ENCODE measurements at places on chromosomes 6 and 20.

DNA sequence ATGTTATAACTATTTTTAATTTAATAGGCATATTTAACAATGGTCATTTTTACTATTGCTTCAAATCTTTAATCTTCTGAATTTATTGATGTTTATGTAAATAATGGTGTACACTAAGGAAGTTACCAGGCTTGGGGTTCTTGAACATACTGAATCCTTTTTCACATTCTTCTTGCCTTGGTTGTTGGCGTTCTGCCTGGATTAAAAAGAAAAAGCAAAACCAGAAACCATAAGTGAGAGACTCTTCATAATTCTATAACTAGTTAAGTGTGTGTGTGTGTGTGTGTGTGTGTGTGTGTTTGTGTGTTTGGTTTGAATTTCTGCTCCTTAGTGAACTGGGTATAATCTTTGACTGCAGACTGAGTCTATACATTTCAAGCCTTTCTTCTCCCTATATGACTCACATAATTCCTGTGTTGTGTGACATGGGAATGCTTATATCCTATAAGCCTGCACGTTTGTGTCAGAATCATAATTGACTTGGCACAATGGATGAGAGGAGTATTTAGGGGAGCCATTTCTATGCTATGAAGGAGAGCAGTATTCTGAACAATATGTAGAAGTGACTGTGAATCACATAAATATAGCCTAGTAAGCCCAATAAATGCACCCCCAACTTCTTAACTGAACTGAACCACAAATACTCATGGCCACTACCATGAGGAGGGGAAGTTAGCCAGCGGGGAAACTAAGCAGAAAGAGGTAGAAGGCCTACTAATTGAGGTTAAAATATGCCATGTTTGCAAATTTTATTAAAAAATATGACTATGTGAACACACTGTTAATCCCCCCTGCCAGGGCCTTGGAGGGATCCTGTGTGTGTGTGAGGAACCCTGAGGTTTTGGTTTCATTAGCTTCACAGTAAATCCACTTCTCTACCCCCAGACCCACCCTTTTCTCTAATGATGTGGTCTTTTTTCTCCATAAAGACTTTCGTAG lies 425.5 kb downstream of the BCKDHB start:
- no peak for DNase-seq

DNA sequence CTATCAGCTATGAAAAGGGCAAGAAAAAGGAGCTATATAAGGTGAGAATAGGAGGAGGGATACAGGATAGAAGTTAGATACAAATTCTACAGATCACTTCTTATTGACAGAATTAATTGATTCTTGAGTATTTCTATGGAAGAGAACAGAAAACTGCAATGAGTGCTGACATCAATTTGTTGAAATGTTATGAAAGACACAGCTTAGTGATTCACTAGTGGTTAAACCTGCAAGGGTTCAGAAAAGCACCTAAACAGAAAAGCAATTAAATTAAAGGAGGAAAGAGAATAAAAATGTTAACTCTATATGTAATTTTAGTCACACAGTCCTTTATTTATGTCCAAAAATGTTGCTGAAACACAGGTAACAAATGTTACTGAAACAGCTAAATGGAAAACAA lies 254.4 kb upstream of the RUNX2 start:
- no peak for DNase-seq

DNA sequence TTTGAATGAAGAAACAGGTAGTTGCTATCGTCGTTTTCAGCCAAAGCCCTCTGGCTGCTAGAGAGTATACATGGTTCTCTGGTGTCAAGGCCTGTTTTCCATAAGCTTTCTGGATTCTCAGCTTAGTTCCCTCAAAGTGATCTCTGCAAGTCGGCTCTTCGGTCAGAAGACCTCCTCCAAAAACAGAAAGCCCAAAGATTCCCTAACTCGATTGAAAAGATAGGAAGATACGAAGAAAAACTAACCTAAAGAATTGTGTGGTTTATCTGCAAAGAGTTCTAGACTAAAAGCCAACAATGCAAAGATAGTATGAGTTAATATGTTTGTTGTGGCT lies 545 bp upstream of the ASCC3 start:
- no peak for DNase-seq

DNA sequence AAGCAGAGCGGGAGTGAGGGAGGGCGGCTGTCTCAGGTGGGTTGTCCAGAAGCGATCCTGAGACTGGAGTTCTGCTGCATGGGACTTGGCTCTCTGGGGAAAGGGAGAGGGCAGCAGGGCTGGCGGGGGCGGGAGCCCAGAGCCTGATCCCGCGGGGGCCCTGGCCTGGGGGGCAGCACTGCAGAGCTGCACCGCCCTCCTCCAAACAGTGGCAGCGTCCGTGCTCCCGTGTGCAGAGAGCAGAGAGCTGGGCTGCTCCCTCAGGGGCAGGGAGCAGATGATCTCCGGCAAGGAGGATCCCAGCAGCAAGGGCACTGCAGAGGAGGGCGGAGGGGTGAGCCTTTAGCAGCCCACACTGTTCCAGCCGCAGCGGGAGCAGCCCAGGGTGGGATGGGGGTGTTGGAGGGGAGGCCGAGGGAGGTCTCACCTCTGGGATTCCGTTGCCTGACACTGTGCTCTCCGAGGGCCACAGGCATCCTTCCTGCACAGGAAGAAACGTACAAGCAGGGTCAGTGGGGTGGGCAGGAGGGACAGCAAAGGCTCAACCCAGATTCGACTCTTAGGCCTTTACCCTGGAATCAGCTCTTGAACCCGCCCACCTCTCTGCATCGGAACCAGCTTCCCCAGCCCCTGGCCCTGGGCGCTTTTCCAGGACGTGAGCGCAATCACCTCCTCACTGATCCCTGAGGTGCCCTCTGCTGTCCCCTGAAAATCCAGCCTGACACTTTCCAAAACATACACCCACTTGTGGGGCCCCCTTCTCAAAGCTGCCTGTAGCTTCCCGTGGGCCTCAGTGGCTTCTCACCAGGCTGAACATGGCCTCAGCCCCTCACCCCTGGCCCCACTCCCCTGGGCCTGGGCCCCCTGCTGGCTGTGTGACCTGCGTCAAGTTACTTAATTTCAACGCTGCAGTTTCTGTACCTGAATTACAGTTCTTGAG lies 32.6 kb upstream of the ZBP1 start:
- no peak for DNase-seq

GRCh38 chr6:84460491-84460890 lies 233.0 kb upstream of the CEP162 start:
- DNase-seq = no peak

DNA sequence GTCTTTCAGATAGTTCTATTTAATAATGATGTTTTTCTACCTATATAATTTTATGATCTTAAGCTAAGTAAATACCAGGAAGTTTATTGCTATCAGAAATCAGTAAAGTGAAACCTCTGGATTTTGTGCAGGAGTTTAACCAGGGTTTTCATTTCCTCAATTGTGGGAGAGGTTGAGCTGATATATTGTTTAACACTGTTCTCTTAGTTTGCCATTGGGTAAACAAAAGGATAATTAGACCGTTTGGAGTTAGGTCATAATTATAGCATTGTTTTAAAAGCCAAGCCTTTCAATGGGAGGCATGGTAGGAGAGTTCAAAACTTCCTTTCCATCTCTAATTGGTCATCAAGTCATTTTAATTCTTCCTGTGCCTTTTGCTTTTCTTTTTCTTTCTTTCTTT lies 58.7 kb downstream of the STXBP5 start:
- DNase-seq = no peak

DNA sequence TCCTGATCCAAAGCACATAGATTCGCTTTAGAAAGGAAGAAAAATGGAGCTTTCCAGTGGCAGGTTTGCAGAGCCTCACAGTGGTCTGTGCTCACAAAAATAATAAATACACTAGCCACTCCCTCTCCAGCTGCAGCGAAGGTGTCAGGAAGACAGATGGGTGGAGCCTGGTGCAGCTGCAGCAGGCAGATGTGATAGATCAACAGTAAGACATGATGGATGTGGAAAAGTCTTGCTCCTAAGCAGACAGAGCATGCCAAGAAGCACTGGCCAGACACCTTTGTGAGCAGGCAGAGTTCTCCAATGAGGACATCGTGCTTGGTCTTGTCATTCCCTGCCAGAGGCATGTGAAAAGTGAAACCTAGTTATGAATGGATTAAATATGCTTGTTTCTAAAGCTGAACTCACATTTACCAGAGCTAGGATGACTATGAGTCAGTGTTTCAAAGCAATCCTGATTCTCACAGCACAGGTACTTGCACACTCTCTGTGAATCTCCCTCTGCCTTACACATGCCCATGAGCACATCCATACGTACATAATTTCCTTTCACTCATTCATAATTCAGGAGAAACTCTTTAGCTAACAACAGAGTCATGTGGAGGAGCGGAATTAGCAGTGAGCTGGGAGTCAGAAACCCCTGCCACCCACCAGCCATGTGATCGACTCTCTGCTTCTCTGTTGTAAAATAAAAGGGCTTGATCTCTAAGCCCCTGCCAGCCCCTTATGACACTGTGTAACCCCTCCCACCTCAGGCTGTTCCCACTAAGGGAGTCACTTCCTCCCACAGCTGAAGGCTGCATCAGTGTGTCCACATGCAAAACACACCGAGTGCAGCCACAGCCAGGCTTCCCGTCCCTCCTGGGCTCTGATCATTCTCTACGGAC lies 111.2 kb downstream of the SCML4 start:
- DNase-seq = peak; percentile 43

- no peak for DNase-seq
Observed at GRCh38 chr6:130945401-130945919, 117.6 kb downstream of the EPB41L2 start.

GRCh38 chr6:32979720-32980487 lies 11.5 kb downstream of the BRD2 start:
- DNase-seq = no peak

DNA sequence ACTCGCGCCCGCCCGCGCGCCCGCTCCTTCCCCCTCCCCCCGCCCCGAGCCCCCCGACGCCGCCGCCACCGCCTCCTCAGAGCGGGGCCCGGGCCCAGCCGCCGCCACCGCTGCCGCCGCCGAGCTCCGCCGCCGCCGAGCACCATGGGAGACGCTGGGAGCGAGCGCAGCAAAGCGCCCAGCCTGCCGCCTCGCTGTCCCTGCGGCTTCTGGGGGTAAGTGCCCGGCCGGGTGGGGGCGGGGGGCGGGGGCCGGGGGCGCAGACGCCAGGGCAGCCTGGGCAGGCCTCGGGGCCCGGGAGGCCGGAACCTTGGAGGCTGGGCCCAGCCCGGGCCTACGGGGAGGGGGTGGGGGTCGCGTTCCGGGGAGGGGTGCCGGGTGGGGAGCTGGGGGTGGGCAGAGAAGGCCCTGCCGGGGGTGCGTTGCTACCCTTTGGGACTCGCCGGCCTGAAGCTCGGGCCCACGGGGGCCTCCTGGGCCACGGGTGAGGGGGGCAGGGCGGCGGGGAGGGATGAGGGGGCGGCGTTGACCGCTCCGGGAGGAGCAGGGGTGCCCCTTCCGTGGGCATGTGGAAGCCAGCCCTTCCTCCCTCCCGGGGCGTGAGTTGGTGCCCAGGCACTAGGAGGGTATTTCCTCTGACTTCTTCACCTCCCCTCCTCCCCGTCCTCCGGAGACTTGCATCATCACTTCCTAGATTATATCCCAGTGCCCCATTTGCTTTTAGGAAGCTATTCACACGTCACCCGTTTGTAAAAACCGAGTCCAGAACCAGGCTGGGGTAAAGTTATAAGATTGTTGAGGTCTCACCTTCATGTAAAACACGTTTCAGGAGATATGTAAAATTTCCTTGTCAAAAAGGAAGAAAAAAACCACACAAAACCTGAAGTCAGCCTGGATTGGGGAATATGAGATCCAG lies 533 bp downstream of the ZFAND3 start:
- peak; percentile 72 for DNase-seq

GRCh38 chr6:99645986-99646385 lies 39.4 kb downstream of the PRDM13 start:
- DNase-seq = no peak

DNA sequence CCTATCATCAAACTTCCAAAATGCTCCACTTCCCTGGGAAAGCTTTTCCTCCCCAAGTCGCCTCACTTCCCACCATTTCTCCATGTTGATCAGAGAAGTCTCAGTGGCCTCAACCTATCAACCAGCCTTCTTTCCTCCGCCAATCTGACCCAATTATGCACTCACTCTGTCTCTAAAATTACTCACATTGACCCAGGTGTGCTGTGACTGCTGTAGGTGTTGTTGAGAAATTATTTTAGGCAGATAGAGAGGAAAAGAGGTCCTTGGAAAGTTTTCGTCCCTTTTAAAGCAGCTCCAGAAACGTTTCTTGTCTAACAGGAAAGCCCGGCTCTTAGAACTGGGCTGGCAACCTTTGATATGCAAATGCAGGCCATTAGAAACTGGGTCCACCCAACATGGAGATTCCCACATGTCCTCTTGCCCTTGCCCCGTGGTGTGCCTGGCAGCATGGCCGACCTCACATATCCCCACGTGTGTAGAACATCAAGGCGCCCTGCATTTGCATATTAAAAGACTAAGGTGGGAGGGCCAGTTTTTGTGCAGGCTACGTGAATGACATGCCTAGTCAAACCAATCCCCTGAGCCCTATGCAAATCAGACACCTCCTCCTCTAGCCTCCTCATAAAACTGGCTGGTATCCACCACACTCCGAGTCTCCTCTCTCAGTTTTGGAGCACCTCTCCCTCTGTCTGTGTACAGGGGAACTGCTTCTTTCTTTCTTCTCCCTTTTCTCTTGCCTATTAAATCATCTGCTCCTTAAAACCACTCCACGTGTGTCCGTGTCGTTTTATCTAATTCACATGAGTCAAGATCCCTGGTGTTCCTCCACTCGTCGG lies 12.9 kb downstream of the IPCEF1 start:
- DNase-seq = no peak

DNA sequence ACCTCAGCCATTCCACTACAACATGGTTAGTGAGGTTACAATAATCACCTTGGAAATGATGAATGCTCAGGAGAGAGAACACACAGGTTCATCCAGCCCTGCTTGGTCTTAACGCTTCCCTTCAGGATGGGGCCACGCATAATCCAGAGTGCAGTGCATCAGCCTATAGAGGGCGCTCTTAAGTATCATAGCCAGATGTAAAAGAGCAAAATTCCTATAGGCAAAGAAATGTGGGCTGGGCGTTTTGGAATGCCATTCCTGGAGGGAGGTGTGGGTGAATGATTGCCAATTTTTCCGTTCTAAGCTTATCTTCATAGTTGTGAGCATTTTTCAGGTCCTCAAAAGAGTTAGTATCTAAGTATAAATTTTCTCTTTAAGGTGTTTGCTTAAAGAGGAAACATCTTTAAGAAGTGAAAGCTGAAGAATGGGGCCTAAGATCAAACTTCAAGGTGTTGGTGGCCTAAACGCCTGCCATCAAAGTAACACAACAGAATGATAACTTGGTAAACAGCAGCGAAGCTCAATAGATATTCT lies 1.8 kb downstream of the RIPOR2 start:
- DNase-seq = peak; percentile 74

GRCh38 chr6:7912024-7912423 lies 1.4 kb upstream of the TXNDC5 start:
- DNase-seq = no peak

DNA sequence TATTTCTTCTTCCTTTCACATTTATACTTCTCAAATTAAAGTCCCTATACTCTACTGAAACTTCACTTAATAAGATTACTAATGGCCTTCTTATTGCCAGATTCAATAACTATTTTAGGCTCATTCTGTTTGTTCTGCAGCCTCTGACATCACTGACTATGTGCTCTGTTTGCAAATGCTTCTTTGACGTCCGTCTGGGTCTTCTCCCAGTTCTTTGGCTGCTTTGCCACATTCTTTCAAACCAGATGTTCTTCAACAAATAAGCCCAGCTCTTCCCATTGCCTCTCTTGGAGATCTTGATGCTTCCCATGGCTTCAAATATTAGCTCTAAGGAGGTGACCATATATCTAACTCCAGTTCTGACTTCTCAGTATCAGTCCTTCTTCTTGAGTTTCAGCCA lies 117.4 kb downstream of the BTBD9 start:
- no peak for DNase-seq
